ENCODE measurements at places on chromosomes 4 and X.

- DNase-seq, result no peak
Measured at GRCh38 chr4:151882072-151882803, 121.4 kb upstream of the GATB start.

- DNase-seq, result no peak
Measured at GRCh38 chrX:46169808-46170207, 375.4 kb downstream of the ZNF674 start.

GRCh38 chr4:102553982-102554381 lies 52.8 kb downstream of the NFKB1 start:
- no peak for DNase-seq

GRCh38 chrX:97597954-97598353 lies 714.2 kb downstream of the RPA4 start:
- peak; percentile 2 for DNase-seq

DNA sequence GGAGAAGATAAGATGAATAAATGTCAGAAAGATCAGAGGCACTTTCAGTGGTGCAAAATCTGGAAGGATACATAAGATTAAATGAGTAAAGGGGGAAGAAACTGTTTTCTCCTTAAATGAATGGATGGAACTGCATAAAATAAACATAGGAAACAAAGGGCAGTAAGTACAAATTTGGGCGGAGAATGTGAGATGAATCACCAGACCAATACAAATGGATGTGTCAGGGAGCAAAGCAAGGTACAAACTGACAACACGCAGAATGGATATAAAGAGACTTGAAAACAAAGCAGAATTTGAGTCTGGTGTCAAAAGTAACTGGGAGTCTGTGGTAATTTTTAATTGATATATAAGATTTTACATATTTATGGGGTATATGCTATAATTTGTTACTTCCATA lies 175.3 kb upstream of the PCDH18 start:
- no peak for DNase-seq

DNA sequence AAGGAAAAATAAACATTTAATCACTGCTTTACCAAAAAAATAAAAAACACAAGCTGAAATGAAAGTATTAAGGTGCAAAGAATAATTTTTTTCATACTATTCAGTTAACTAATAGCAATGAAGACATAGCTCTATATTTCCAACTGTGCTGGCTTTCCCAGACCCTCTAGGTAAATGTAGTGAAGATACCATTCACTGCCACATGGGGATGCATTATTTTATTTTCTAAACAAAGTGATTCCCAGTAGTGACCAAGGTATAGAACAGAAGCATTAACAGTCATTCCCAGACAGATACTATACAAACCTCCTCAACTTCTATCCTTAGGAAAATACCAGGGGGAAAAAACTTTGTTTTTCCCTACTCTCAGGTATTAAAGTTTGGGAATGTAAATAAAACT lies 39.4 kb downstream of the ANTXR2 start:
- no peak for DNase-seq

- DNase-seq, result no peak
Measured at GRCh38 chrX:144946666-144947065, 300.6 kb upstream of the SPANXN1 start.

GRCh38 chr4:42729505-42730237 lies 72.8 kb upstream of the ATP8A1 start:
- no peak for DNase-seq

- DNase-seq, result no peak
Measured at GRCh38 chrX:329291-329910, 10.8 kb upstream of the GTPBP6 start.

Measured in CD4-positive, alpha-beta T cell (primary cell).